ENCODE measurements at places on chromosomes 2 and 18. TPM values are rescaled to one million over a fixed set of nuclear protein-coding genes. Genes with fewer than 3 reads are reported as not detected.

The CABYR gene
- polyA plus RNA-seq, result 2.6 TPM

The G6PC2 gene
- not detected for polyA plus RNA-seq

The SLC66A3 gene
- 15.5 TPM for polyA plus RNA-seq

The CASP10 gene
- not detected for polyA plus RNA-seq

The TANC1 gene
- polyA plus RNA-seq, result 22.1 TPM

The TPO gene
- 0.96 TPM for polyA plus RNA-seq

The PCARE gene
- polyA plus RNA-seq, result 0.34 TPM

The DYNAP gene
- polyA plus RNA-seq, result not detected

The LRRTM4 gene
- polyA plus RNA-seq, result 8.5 TPM

The MBP gene
- not detected for polyA plus RNA-seq
